ENCODE measurements at places on chromosomes 7 and 10.

- no peak for DNase-seq
Measured at GRCh38 chr10:24039897-24040296, 169.0 kb upstream of the KIAA1217 start.

DNA sequence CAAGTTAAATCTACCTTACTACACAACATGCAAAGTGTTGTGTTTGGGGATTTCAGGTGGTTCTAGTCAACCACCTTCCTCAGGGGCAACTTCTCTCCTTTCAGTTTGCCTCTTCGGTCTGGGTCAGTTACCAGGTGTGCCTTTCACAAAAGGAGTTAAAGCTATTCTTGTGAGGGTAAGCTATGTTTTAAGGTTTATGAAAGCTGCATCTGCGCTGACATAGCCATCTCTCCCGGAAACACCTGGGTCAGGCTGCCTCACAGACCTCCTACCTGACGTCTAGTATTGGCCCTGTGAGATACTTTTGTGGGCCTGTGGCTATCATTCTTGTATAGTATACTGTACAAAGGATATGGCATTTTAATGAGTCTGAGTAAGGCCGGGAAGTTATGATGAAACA is 67.7 kb upstream of the ITGA8 start:
- DNase-seq: no peak

DNA sequence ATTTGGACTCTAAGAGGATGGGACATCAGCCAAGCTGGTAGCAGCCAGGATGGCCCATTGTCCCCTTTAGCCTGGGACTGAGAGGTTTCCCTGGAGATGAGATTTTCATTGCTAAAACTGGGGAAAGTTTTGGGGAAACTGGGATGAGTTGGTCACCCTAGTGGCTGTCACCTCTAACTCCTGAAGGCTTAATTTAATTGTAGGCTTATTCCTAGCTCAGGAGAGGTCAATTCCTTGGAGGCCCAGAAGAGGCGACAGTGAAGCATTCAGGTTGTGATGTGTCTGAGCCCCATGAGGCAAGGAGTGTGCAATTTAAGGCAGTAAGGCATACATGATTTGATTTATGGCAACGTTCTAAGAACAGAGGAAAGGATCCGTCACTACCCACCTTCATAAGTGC is 24.9 kb upstream of the JAZF1 start:
- DNase-seq: no peak

- no peak for DNase-seq
Measured at GRCh38 chr10:104250371-104250770, 4.3 kb upstream of the GSTO1 start.

- DNase-seq: no peak
Measured at GRCh38 chr10:8921568-8921967, 867.1 kb downstream of the GATA3 start.

DNA sequence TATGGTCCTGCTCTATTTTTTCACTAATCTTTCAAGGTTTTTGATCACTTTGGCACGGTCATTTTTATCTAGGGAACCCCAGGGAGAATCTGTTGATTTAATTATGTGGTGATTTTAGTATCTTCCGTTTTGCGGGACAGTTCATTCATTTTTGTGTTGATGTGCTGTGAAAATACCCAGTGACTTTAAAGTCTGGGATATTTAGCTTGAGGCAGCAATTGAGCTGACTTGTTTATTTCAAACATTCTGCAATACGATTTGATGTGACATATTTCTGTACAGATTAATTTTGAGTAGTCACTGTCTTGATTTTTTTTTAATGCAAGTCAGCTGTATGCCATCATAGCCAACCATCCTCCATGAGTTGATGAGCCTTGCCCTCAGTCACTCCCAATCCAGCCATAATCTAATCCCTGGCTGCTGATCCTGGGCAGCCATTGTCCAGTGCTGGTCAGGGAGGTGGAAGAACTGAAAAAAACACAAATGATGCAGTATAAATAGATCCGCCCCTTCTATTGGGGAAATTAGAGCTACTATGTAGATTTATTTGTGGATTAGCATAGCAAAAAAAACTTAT is 183.4 kb downstream of the CCSER2 start:
- DNase-seq: no peak

DNA sequence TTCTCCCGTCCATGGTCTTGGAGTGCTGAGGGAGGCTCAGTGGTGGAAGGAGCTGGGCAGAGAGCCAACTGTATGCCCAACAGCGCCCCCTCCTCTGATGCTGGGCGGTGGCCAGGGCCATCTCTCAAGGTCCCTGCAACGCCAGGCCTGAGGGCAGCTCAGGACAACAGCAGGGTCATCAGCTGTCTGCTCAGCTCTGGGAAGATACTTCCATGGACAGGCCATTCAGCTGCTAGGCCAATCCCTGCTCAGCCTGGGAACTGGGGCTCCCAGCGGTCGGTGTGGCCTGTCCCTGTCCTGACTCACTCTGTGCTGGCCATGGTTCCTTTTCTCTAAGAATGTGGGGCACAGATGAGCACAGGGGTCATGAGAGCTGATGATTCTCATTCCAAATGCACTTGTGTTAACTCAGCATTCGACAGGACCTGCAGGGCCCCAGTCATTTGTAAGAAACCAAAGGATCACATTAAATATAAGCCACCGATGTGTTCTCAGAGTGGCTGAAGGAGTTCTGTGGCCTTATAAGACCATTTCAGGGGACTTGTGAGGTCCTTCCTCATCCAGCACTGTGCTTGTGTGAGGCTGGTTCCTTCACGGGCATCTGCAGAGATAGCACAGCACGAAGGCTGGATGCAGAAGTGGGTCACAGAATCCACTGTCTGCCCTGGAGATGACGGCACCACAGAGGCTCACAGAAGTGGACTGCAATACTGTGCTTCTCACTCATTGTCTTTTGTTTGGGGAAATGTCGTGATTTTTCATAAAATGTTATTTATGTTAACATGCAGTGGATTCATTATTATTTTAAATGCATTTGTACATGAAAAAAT is 73.0 kb downstream of the ADCY1 start:
- no peak for DNase-seq

DNA sequence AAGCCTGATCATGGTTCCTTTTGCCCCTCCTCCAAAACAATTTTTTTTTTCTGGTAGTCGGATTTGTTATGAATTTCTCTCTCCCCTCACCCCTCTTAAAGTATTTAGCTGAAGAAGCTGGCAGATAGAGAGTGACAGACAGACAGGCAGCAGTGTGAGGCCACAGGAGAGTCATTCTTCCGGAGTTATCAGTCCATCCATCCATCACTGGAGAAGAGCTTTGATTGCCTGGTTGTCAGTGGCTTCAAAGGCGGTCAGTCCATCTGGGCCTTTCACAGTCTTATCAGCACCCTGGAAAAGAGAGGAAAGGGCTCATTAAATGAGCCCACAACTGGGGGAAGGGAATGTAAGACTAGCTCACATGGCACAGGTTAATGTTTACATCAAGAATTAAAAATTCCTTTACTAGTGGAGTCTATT is 47.4 kb downstream of the MTPN start:
- no peak for DNase-seq

GRCh38 chr7:63071396-63071795 is 927.3 kb upstream of the ZNF722 start:
- no peak for DNase-seq

- peak; percentile 87 for DNase-seq
Measured at GRCh38 chr10:35090162-35090954, at the start of gene CUL2. Gene CUL2, minus strand, starts transcription at chr10:35090341. Its CDS starts 19,024 bp downstream, at chr10:35071317.

GRCh38 chr10:133042061-133042460 is 45.7 kb upstream of the ADGRA1 start:
- DNase-seq: no peak

DNA sequence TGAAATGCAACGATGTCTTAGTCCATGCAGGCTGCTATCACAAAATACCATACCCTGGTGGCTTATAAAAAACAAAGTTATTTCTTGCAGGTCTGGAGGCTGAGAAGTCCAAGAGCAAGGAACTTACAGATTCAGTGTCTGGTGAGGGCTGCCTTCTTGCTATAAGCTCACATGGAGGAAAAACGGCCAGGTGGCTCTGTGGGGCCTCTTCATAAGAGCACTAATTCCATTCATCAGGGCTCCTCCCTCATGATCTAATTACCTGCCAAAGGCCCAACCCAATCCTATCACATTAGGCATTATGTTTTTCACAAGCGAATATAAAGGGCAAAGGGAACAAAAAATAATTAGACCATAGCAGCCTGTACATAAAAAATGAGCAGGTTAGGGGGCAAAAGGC is 35.4 kb downstream of the PAPSS2 start:
- no peak for DNase-seq

- DNase-seq: no peak
Measured at GRCh38 chr10:4602764-4603491, 223.1 kb upstream of the AKR1E2 start.

DNA sequence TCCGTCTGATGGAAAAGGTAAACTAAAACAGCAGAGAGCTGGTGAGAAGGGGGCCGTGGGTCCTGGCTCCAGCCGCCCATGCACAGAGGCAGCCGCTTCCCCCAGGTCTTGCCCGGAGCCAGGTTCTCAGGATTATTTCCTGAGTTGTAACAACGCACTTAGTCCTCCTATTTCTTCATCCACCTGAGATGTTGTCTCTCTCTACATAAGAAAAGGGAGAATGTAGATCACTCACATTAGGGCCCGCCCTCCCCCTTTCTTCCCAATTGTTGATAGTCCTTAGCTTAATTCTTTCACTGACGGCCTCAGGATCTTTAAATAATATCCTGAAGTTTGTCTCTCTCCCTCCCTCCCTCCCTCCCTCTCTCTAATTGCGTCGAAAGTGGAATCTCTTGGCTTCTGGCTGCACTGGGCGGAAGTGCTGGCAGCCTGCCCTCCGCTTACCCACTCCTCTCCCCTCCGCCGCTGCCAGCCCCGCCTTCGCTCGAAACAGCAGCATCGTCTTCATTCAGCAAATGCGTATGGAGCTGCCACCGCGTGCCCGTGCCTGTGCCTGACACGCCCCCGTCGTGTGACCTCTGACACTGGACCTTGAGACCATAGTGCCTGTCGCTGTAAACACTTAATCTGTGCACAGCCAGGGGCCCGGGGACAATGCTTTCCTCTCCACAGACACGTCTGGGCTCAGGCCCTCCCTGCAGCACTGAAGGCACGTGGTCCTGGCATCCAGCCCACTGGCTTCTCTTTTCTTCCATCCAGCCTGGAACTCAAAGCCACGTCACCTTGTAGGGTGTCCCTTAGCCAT is 174.5 kb upstream of the PPP2R2D start:
- no peak for DNase-seq

DNA sequence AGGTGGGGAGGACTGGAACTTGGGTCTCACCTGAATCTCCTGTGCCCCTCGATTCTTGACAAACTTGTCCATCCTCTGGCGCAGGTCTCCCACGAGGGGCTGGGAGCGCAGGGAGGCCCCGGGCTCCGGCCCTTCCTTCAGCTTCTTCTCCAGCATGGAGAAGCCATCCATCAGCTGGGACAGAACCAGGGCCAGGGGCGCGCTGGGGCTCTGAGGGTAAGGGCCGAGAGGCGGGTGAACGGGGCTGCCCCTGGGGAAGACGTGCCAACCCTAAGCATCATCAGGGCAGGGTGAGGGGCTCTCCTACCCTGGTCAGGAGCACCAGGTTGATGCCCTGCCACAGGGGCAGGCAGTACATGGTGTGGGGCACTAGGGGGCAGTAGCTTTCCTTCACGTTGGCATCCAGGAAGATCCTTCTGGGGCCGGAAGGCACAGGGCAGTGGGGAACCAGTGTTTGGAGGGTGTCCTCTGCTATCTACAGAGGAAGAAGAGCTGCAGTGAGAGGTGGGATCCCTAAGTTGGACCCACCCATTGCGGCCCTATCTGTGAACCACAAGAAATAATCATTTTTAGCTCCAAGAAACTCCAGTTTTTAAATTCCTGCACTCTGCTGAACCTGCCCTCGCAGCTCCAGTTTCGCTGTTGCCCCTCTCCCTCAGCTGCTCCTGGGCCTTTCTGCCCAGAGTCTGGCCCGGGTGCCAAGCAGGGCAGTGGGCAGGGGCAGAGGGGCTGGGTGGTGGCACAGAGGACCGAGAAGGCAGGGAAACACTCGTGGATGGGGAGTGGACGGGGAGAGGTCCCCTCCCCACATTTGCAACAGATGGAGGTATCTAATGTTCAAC is 10.8 kb upstream of the PYROXD2 start:
- peak; percentile 35 for DNase-seq

GRCh38 chr10:28811639-28812349 is 134.5 kb downstream of the BAMBI start:
- DNase-seq: no peak

- DNase-seq: no peak
Measured at GRCh38 chr7:87021285-87021684, 38.2 kb downstream of the ELAPOR2 start.

DNA sequence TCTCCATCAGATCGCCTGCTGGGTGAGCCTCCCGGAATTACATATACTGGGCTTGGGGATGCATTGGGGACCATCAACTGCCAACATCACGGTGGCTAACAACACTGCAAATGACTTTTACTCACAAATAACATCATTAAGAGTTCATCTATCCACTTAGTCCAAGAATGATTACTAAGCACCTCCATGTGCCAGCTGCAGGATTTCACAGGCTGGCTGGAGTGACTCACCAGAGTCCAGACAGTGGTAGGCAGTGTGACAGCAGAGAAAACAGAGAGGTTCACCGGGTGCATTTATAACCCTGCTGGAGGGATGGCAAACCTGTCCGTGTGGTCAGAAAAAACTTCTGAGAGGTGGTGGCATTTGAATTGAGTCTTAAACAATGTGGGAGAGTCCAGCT is 3.2 kb upstream of the IGFBP3 start:
- no peak for DNase-seq

DNA sequence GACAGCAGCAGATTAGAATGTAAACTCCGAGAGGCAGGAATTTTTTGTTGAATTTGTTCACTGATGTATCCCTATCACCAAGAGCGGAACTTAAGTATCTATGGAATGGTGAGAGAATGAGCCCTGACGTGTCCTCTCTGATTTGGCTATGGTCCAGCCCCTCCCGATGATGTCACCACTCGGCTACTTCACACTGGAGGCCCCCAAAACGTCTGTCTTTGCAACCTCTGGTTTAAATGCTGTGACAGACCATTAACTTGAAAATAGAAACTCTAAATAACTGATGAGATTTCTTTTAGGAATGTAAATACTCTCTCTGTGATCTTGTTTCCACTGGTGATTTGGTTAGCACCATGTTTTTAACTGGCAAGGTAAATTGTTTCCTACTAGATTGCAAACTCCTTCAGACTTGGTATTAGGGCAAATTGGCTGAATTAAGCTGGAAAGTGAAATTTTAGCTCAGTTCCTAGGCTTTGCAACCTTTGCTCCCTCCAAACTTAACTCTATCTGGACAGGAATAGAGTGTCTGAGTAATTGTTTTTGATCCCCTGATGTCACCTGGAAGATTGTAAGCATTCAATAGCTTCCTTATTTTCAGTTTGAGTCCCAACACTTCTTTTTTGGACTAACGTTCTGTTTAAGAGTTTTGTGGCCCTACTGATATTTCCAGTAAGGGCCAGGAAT is 19.1 kb downstream of the SLC16A12 start:
- DNase-seq: no peak

DNA sequence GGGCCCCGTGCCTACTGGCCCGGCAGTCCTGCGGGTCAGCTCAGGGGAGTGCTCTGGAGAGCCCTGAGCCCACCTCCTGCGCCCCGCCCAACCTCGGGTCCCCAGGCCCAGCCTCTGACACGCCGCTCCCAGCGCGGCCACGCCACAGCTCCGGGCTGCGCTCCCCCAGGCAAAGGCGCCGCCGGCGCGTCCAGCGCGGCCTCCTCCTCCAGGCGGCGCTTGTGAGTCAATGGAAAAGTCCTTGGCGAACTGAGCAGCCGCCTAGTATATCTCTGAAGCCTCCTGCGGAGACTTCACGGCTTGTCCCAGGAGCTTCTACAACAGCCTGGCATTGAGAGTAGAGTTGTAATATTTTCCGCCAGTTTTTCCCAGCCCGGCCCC is 29.5 kb upstream of the BMS1 start:
- DNase-seq: peak; percentile 49

- no peak for DNase-seq
Measured at GRCh38 chr7:98418636-98419315, 17.9 kb upstream of the BAIAP2L1 start.

GRCh38 chr10:92208157-92208720 is 82.6 kb downstream of the CPEB3 start:
- no peak for DNase-seq

Data from T-cell (primary cell).